Right lobe of liver (tissue), 6 donors: ENCODE measurements at places on chromosomes 1 and 21. TPM values are rescaled to one million over a fixed set of nuclear protein-coding genes. Genes with fewer than 3 reads are reported as not detected.

The CD5L gene
- 53.9 TPM for total RNA-seq

The TAS1R1 gene
- not detected for total RNA-seq

The NEGR1 gene
- total RNA-seq: 0.31 TPM

The FALEC gene
- total RNA-seq: not detected

The GJA4 gene
- 4.3 TPM for total RNA-seq

The OR2T2 gene
- not detected for total RNA-seq

The LCE2C gene
- total RNA-seq: not detected

The DLGAP3 gene
- 0.13 TPM for total RNA-seq

The KRTAP11-1 gene
- total RNA-seq: not detected

The WDR77 gene
- 26.9 TPM for total RNA-seq

The ACADM gene
- 71.9 TPM for total RNA-seq

The PINK1 gene
- 94.1 TPM for total RNA-seq

The EDARADD gene
- 0.59 TPM for total RNA-seq

The WNT9A gene
- total RNA-seq: not detected

The YY1AP1 gene
- 24.3 TPM for total RNA-seq

The CD52 gene
- total RNA-seq: 2.8 TPM

The AKIRIN1 gene
- total RNA-seq: 20.0 TPM

The HLX gene
- 7.0 TPM for total RNA-seq

The KRTAP13-2 gene
- not detected for total RNA-seq

The FCRL1 gene
- total RNA-seq: not detected

The CCSAP gene
- total RNA-seq: 2.2 TPM

The NEXN gene
- total RNA-seq: 0.42 TPM

The TMPRSS15 gene
- not detected for total RNA-seq

The GPR3 gene
- not detected for total RNA-seq

The RHBDL2 gene
- total RNA-seq: not detected

The HS2ST1 gene
- total RNA-seq: 9.9 TPM

The FNDC5 gene
- 1.7 TPM for total RNA-seq

The NFIA gene
- total RNA-seq: 73.9 TPM
